ENCODE measurements at places on chromosomes 5 and 9. TPM values are rescaled to one million over a fixed set of nuclear protein-coding genes. Genes with fewer than 3 reads are reported as not detected.
A peak's percentile ranks its signal among the peaks of the same experiment; 100 is the strongest.

The WDR31 gene
- 3.4 TPM for total RNA-seq

The SLC4A9 gene
- total RNA-seq, result 0.39 TPM

The PLPPR1 gene
- 35.9 TPM for total RNA-seq

DNA sequence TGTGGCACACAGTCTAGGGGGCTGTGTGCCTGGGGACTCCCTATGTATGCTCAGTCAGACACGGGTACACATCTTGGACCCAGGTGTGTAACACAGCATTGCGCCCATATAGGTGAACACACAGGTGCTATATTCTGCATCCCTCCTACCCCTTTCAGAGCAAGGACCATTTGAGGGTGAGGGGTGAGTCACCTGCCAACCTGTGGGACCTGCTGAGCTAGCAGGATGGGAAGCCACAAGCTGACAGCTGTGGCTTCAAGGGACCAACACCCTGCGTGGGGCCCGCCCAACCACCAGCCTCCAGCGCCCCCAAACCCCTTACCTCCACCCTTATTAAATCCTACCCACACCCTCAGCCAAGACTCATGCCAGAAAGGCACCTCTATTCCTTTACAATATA lies 14.6 kb upstream of the AQP7 start:
- H3K4me1 ChIP-seq, result no peaks in the 10 kb centered on the region
- H3K36me3 ChIP-seq, result no peaks in the 10 kb centered on the region
- H3K27ac ChIP-seq, result no peak overlapping the region
- H3K4me3 ChIP-seq, result no peak overlapping the region

- H3K4me3 ChIP-seq, result no peak overlapping the region
- no peaks in the 10 kb centered on the region for H3K4me1 ChIP-seq
- no peaks in the 10 kb centered on the region for H3K27me3 ChIP-seq
Measured at GRCh38 chr9:99416007-99416406, 193.9 kb downstream of the SEC61B start.

DNA sequence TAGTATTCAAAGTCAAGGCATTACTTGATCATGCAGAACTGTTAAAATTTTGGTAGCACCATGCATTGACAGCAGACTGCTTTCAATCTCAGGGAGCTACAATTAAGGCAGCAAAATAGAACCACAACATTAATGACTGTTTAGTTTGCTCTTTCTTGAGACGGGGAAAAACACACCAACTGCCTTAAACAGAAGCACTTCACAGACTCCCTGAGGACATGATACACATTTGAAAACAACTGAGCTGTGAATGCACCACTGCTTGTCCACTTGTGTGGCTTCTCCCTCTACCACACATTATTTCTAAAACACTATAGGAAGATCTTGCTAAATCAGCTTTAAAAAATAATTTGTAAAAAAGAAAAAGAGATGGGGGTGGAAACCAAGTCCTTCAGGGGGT lies 79.6 kb upstream of the MAST4 start:
- no peak overlapping the region for H3K27ac ChIP-seq
- no peak overlapping the region for H3K4me3 ChIP-seq
- H3K4me1 ChIP-seq, result no peaks in the 10 kb centered on the region
- no peaks in the 10 kb centered on the region for H3K27me3 ChIP-seq
- no peak for DNase-seq
- no peaks in the 10 kb centered on the region for H3K36me3 ChIP-seq

DNA sequence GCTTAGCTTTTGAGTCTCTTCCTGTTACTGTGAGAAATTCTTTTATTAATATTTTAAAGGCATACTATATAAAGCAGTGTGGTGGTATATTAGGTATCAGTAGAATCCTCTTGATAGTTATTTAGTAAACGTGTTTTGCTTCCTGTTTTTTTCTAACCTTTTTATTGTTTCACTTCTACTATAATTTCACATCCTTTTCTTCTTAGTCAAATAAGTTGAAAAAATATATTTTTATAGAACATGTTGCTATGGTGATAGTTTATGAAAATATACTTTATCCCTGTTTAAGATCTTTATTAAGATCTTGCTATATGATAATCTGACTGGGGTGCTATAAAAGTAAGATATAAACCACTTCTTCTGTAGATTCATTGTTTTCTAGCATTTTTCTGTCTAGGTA lies 2.1 kb downstream of the POLK start:
- no peaks in the 10 kb centered on the region for H3K36me3 ChIP-seq
- no peak for DNase-seq
- no peaks in the 10 kb centered on the region for H3K27me3 ChIP-seq
- H3K27ac ChIP-seq, result no peak overlapping the region
- no peak overlapping the region for H3K4me3 ChIP-seq
- H3K4me1 ChIP-seq, result peaks cover 3% of the 10 kb centered on the region

DNA sequence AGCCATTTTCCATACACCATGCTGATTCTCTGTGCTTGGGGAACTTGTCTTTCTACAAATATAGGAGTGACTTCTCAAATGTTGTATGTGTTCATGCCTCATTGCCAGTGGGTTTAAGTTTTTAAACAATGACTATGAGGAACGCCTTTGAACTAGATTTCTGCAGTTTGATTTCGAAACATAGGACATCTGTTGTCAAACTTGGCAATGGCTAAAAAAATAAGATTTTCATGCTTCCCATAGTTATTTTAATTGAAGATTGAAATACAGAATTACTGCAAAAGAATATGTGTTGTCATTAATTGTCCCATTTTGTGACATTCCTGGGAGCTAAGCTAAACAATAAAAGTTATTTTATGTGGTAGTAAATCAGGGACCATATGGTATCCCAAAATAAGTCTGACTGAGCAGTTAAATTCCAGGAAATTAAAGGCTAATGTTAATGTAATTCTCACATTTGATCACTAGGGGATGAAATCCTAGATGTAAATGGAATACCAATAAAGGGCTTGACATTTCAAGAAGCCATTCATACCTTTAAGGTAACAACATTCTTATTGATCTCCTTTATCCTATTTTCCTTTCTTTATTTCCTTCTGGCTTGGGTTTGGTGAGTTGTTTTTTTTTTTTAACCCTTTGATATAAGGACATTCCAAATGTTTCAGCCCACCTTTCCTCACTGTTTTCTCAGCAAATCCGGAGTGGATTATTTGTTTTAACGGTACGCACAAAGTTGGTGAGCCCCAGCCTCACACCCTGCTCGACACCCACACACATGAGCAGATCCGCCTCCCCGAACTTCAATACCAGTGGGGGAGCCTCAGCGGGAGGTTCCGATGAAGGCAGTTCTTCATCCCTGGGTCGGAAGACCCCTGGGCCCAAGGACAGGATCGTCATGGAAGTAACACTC lies 116.7 kb downstream of the GOLPH3 start:
- no peak overlapping the region for H3K27ac ChIP-seq
- no peak for DNase-seq
- H3K27me3 ChIP-seq, result no peaks in the 10 kb centered on the region

DNA sequence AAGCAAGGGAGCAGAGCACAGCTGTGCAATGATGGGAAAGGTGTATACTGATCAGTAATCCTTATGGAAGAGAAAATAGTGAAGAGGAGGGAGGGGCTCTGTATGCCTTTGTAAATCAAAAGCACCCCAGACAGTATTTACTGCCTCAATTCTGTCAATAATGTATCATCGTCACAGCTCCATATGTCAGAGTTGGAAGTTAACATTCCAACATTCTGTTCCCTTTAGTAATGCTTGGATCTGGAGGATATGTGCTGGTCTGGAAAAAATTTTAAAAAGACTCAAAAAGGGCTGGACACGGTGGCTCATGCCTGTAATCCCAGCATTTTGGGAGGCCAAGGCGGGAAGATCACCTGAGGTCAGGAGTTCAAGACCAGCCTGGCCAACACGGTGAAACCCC lies 310.4 kb downstream of the ACTL7B start:
- no peaks in the 10 kb centered on the region for H3K27me3 ChIP-seq
- no peak overlapping the region for H3K4me3 ChIP-seq
- DNase-seq, result no peak
- H3K4me1 ChIP-seq, result peaks cover 4% of the 10 kb centered on the region
- no peak overlapping the region for H3K27ac ChIP-seq

DNA sequence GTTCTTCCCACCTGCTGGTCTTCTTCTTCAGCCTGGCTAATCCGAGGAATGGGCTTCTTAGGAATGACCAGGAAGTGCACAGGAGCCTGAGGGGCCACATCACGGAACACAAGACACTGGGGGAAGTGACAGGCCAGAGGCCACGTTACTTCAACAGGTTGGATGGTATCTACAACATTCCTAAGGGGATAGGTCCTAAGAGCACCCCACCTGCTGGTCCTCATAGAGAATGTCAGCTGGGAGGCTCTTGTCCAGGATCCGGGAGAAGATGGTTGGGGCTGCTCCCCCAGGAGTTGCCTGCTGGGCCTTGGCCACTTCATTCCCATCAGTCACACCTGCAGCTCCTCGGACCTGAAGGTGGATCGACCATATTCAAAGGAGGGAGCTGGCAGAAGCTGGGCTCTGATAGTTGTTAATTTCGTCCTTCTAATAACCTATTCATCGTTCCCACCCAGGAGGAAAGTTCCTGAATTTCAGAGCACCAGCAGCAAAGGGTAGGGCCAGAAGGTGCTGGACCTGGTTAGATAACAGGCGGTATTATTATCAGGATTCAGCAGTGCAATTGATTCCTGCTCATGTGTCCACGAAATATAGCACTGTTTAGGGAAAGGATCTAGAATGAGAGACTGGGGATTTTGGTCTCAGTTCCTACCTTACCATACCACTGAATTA lies 1.3 kb downstream of the HINT2 start:
- no peak for DNase-seq
- H3K27me3 ChIP-seq, result no peaks in the 10 kb centered on the region
- peaks cover 29% of the 10 kb centered on the region for H3K4me1 ChIP-seq
- H3K36me3 ChIP-seq, result peaks cover 14% of the 10 kb centered on the region
- peak overlapping the region; percentile 97 for H3K27ac ChIP-seq

GRCh38 chr5:158626718-158627117 lies 473.0 kb downstream of the EBF1 start:
- H3K27ac ChIP-seq, result no peak overlapping the region
- H3K27me3 ChIP-seq, result no peaks in the 10 kb centered on the region
- no peak overlapping the region for H3K4me3 ChIP-seq

DNA sequence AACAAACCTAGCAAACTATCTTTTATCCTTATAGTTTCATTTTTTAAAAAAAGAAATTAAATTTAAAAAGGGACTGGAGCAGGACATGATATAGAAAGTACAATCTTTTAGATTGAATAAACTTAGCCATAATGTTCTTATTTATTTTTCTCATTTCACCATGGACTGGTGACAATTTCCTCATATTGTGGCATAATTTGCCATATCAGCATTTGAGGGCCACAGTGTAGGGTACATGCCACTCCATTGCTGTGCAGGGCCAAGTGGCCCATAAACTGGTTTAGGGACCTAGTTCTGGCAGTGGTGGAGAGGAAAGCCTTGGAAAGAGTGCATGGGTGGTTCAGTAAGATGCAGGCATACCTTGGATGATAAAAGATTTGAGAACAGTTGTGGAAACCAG lies 232.9 kb upstream of the ELL2 start:
- H3K27ac ChIP-seq, result no peak overlapping the region
- H3K4me3 ChIP-seq, result no peak overlapping the region
- H3K27me3 ChIP-seq, result no peaks in the 10 kb centered on the region
- DNase-seq, result no peak
- no peaks in the 10 kb centered on the region for H3K36me3 ChIP-seq

- no peak overlapping the region for H3K27ac ChIP-seq
- H3K36me3 ChIP-seq, result no peaks in the 10 kb centered on the region
- no peak for DNase-seq
- H3K27me3 ChIP-seq, result no peaks in the 10 kb centered on the region
- H3K4me1 ChIP-seq, result no peaks in the 10 kb centered on the region
Measured at GRCh38 chr9:71897577-71897976, 13.4 kb downstream of the ABHD17B start.

- H3K27ac ChIP-seq, result no peak overlapping the region
- H3K27me3 ChIP-seq, result no peaks in the 10 kb centered on the region
- no peaks in the 10 kb centered on the region for H3K4me1 ChIP-seq
Measured at GRCh38 chr5:114192108-114192507, 169.8 kb upstream of the KCNN2 start.

DNA sequence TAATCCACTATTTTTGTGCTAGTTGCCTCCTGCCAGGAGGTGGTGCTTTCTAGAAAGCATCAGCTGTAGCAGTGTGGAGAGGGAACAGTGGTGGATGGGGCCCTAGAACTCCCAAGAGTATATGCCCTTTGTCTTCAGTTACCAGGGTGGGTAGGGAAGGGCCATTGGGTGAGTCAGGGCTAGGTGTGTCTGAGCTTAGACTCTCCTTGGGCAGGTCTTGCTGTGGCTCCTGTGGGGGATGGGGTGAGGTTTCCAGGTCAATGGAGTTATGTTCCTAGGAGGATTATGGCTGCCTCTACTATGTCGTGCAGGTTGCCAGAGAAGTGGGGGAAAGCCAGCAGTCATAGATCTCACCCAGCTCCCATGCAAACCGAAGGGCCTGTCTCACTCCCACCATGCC lies 11.3 kb upstream of the ADAMTS12 start:
- no peak for DNase-seq
- H3K27ac ChIP-seq, result no peak overlapping the region
- H3K36me3 ChIP-seq, result no peaks in the 10 kb centered on the region
- H3K4me1 ChIP-seq, result no peaks in the 10 kb centered on the region
- no peak overlapping the region for H3K4me3 ChIP-seq

GRCh38 chr5:134489227-134489944 lies 36.1 kb upstream of the JADE2 start:
- no peaks in the 10 kb centered on the region for H3K27me3 ChIP-seq
- no peak for DNase-seq
- H3K4me1 ChIP-seq, result no peaks in the 10 kb centered on the region
- no peak overlapping the region for H3K4me3 ChIP-seq

DNA sequence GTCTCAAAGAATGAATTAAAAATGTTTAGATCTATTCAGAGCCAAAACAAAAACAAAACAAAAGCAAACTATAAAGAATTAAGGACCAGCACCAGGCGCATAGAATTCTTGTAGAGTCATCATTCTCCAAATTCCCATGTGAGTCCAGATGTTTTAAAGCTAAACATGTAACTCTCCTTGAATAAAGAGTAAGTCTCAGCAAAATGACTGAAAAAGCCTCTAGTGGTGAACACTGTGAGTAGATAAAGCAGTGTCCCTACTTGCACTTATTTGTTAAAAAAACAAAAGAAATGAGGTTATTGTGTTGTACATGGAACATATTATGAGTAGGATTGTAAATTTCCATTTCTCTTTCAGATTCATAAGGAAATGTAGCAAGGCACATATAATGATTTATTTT lies 44.0 kb downstream of the NNT start:
- H3K27ac ChIP-seq, result no peak overlapping the region
- H3K36me3 ChIP-seq, result peaks cover 4% of the 10 kb centered on the region
- H3K4me3 ChIP-seq, result no peak overlapping the region
- no peaks in the 10 kb centered on the region for H3K27me3 ChIP-seq
- no peak for DNase-seq
- no peaks in the 10 kb centered on the region for H3K4me1 ChIP-seq

DNA sequence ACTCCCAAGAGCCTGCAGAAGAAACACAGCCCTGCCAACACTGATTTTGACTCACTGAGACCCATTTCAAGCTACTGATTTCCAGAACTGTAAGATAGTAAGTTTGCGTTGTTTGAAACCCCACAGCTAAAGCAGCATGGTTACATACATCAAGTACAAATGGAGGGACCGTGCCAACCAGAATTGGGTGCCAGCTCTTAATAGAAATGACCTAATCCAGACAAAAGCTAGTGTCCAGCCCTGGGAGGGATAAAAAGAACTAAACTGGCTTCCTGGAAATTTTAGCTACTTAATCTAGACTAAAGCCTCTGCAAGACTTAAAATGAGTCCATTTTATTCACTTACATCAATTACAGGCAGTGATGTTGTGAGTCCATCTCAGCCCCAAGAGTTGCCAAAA lies 122.6 kb downstream of the ADAMTS12 start:
- H3K36me3 ChIP-seq, result no peaks in the 10 kb centered on the region
- H3K4me1 ChIP-seq, result no peaks in the 10 kb centered on the region
- H3K27ac ChIP-seq, result no peak overlapping the region
- no peaks in the 10 kb centered on the region for H3K27me3 ChIP-seq
- peak; percentile 81 for DNase-seq

- no peak overlapping the region for H3K4me3 ChIP-seq
- H3K27ac ChIP-seq, result no peak overlapping the region
- no peak for DNase-seq
- no peaks in the 10 kb centered on the region for H3K4me1 ChIP-seq
Measured at GRCh38 chr5:28014779-28015178, 976.4 kb upstream of the CDH9 start.
